ENCODE measurements at places on chromosomes 2 and 18.
A peak's percentile ranks its signal among the peaks of the same experiment; 100 is the strongest.

- DNase-seq = no peak
Measured at GRCh38 chr2:229712136-229712535, 2.2 kb downstream of the DNER start.

DNA sequence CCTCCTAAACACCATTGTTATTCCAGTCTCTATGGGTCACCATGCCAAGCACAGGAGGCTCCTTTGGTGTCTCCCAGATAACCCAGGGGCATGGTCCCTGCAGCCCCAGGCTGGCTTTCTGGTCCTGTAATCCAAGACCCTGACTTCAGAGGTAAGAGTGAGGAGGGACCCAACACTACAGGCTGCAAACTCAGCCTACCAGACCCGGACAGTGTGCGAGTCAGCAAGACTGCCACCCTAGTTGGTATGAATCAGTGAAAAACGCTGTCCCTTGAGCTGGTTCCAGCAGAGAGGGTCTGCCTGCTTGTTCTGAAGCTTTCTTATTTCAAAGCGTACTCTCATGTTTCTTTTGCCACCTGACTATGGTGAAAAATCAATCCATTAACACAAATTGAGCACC is 47.6 kb upstream of the ZFP36L2 start:
- DNase-seq = no peak

GRCh38 chr2:62099523-62100175 is 96.3 kb upstream of the B3GNT2 start:
- DNase-seq = no peak

- DNase-seq = no peak
Measured at GRCh38 chr2:77458216-77458615, 64.0 kb downstream of the LRRTM4 start.

DNA sequence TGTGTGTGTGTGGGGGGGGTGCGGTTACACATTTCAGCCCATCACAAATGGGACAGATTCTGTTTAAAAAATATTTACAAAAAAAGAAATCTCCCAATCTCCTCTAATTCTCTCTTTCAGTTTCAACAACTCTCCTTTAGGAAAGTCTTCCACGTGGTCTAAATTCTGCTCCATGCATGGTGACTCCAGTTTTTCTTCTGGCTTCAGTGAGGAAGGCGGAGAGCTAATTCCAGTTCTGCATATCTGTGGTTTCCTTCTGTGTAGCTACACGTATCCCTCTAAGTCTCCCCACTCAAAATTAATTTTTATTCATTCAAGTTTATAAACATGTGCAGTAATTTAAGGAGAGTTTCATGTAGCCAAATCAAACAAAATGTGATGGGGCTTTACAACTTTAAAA is 111.6 kb downstream of the SLC4A3 start:
- no peak for DNase-seq

DNA sequence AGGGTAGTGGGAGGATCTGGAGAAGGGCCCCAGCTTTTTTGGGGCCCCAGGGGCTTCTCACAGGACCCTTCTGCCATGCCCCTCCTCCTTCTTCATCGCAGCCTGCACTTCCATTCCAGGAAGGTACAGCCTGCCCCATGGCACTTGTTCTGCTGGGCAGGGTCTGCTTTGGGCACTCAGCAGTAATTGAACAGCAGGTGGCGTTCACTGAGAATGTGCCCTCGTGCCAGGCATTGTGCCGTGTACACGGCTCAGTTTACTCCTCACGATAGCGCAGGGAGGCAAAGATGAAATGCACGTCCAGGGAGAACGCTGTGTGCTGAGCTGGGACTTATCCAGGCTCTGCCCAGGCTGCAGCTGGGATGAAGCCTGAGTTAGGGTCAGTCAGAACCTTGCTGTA is 54.8 kb upstream of the ASB18 start:
- no peak for DNase-seq

DNA sequence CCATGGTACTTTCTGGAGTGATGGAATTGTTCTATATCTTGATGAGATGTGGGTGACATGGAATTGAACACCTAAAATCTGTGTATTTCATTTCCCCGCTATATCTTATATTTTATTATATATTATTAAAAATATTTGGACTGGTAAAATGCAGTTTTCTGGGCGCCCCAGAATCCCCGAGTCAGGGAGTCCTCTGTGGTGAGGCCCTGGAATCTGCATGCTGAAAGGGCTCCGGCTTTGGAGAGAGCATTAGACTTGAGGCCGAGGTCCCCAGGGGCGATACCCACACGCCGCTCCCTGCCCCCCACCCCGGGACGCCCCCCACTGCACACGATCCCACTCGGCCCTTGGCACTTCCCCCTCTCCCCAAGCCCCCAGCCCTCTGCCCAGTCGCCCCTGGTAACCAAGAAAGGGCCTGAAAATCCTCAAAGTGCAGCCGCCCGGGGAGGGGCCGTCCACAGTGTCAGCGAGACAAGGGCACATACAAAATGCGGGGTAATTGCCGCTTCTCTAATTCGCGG is 126.0 kb downstream of the ZFP36L2 start:
- DNase-seq = no peak

- no peak for DNase-seq
Measured at GRCh38 chr2:53452400-53452799, 315.2 kb upstream of the CHAC2 start.

- DNase-seq = no peak
Measured at GRCh38 chr2:12066116-12066515, 319.7 kb downstream of the LPIN1 start.

- no peak for DNase-seq
Measured at GRCh38 chr18:76255070-76255683, 239.9 kb downstream of the ZNF516 start.

GRCh38 chr2:181461056-181461997 is 4.1 kb downstream of the ITGA4 start:
- DNase-seq = no peak

GRCh38 chr2:159616286-159616701 is at the start of gene BAZ2B:
BAZ2B (minus strand) TSS chr2:159616548; CDS start chr2:159478719, 137,829 bp downstream.
- DNase-seq = peak; percentile 58

DNA sequence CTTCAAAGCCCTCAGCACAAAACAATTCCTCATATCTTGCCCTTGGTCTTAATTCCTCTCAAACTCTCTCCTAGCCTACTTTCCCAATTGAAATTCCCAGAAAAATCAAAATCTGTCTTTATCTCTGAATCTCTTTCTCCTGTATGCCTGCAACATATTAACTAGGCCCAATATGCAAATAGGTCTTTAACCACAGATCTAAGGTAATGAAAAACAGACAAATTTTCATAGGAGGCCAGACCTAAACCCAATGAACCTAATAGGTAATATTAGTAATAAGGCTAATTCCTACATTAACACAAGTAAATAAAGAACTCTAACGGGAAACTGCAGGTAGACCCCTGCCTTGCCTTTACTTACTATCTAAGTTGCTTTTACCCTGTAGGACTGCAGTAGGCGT is 41.4 kb downstream of the WDR33 start:
- no peak for DNase-seq

DNA sequence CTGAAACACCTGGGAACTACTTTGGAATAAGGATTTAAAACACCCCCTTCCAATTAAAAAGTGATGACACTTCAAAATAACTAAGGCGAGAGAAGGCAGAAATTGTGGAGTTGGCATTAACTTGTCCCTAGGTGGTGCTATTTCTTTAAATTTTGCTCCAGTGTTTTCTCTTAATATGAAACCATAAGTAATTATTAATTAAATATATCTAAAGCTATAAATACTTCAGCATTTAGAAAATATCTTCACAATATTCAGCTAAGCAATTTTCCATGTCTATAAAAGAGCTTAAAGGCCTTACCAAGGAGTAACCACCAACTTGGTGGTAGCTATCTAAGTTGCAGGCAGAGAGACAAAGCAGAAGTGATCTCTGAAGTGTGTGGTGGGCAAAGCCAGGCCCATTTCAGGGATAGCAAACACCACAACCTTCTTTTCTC is 186.8 kb upstream of the PGAP1 start:
- DNase-seq = no peak

- DNase-seq = no peak
Measured at GRCh38 chr2:100744589-100744988, 75.3 kb upstream of the NPAS2 start.

DNA sequence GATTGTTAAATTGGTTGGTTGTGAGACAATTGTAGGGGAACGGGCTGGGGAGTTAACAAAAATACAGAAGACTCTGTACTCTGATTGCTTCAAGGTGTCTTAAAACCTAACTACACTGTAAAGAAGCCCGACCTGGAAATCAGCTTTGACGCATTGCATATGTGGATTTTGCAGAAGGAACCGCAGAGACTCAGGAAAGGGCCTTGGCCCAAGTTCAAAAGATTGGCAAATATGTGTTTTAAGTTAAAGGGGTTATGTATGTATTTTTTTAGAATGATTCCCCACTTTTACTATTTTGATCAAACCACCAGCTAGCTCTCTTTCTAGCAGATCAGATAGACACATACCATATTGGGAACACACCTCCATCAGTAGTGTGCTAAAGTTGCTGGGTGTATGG is 18.0 kb upstream of the EDAR start:
- DNase-seq = no peak

GRCh38 chr18:34890486-34891085 is 150.6 kb upstream of the MAPRE2 start:
- no peak for DNase-seq

GRCh38 chr2:152861349-152861942 is 143.0 kb downstream of the ARL6IP6 start:
- DNase-seq = no peak

DNA sequence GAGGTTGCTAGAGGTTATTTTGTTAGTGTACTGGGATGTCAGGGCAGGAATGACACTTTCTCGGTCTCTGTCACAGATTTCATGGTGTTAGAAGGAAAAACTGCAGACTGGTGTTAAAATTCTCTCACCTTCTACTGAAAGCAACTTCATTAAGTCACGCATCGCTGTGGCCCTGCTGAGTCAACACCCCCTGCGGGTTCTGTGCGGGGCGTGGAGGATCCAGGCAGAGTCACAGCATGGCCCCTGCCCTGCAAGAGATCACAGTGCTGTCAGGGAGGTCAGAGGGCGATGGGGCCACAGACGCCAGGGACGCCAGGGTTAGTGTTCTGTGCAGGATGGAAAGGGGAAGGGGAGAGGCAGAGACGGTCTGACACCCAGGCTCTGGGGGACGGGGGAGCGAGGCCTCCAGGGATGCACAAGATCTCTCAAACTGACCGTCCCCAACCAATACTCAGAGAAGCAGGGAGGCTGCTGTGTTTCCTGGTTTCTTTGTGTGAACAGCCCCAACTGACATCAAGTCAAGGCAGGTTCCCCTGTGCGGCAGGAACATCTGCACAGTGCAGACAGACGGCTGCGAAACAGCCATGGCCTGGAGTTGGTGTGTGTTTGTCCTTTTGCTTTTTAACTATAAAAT is 354.9 kb upstream of the SALL3 start:
- no peak for DNase-seq

GRCh38 chr18:58552896-58553295 is 76.0 kb downstream of the ALPK2 start:
- no peak for DNase-seq

GRCh38 chr18:33470216-33470615 is 29.7 kb upstream of the CCDC178 start:
- DNase-seq = no peak

Data from GM04504 (cell line).